ENCODE measurements at places on chromosomes 5 and 9.

DNA sequence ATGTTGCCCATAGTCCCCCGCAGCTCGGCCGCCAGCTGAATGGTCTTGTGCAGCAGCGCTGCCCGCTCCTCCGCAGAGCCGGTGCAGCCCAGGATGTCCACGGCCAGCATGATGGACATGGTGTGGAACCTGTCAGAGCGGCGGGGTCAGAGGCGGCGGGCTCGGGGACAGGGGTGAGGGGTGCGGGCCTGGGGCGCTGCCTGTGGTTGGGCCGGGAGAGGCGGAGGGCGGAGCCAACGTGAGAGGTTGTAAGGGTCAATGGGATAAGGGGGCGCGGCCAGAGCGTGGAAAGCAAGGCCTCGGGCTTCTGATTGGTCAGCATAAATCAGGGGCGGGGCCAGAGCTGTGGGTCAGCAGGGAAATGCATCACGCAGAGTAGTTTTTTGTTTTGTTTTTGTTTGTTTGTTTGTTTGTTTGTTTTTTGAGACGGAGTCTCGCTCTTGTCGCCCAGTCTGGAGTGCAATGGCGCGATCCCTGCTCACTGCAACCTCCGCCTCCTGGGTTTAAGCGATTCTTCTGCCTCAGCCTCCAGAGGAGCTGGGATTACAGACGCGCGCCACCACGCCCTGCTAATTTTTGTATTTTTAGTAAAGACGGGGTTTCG, 6.8 kb upstream of the TOR2A start:
- peak; percentile 91 for DNase-seq

DNA sequence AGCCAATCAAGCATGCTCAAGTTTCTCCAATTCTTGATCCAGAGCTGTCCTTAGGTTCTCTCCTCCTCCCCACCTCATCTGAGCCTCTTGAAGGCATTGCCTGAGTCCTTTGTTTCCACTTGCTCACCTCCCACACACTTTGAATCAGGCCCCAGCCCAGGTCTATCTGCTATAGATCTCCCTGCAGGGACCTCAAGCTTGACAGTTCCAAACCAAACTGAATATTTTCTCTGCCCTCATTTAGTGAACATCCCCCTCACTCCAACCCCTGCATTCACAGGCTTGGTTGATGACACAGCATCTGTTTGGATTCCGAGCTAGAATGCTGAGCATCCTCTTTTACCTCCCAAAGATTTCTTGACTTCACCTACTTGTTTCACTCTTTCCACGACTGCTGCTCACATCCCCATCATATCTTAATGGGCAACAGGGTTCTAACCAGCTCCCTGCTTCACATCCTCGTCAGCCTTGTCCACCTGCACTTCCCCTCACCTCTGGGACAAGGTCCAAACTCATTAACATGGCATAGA, 474.5 kb downstream of the ZSWIM6 start:
- DNase-seq: no peak

- DNase-seq: no peak
These were observed 8.6 kb downstream of the HAVCR2 start for GRCh38 chr5:157100140-157100679.

DNA sequence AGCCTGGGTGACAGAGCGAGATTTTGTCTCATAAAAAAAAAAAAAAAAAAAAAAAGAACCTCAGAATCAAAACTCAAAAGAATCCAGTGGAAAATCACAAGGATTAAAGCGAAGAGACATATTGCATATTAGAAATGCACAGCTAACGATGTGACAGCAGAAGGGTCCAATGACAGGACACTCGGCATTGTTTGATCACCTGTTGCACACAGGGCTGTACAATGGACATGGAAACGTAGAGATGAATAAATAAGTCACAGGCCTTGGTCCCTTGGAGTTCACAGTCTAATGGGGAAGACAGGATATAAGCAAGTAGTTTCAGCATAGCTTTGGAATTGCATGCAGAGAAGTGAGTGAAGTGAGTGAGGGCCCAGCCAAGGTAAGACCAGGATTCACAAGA, 25.9 kb upstream of the PIK3R1 start:
- DNase-seq: no peak

DNA sequence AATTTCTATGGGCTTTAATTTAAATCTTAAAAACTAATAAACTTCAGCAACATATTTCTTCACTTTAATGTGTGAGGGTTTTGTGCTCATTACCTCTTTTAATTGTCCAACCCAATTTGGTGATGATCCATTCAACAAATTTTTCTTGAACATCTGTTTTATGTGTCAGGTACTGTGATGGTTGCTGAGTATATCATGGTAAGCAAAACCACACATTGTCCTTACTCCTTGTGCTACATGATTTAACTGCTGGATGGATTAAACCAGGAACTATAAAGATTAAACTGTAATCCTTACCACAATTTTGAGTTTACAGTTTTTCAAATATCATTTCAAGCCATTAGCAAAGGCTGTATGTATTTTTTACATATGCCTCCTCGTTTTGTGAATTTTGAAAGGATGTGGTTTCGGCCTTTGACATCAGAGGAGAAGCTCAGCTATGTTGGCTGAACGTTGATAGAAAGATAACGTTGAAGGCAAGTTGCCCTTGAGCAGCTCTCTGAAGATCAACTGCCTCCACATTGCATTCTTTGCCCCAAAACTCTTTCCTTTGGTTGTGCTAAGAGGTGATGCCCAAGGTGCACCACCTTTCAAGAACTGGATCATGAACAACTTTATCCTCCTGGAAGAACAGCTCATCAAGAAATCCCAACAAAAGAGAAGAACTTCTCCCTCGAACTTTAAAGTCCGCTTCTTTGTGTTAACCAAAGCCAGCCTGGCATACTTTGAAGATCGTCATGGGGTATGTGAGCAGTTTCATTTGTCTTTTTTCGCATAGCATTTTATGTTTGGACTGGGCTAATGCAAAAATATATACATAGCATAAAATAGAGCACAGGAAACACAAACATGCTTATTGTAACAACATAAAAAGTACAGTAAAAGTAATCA, at the start of gene ITK:
ITK (plus strand) TSS at position 467 of the 891 bp plus-strand sequence; CDS start at position 605, 138 bp downstream.
- DNase-seq: no peak

- no peak for DNase-seq
These were observed 53.5 kb upstream of the MCCC2 start for GRCh38 chr5:71533615-71534014.

DNA sequence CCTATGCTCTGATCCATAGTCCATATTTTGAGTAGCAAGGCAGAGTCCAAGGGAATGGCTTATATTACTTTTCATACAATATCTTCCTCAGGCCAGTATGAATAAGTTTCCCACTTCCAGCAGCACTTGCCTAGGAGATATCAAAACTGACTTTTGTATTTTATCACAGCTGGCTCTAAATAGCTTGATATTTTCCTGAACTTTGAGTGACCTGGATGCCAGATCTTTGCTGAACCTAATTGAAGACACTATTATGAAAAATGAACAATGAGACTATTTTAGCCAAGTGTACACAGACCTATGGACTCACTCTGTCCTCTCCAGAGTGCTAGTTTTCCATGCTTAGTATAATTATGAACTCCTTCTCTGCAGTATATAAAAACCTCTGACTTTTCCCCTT, 475.6 kb upstream of the PTGER4 start:
- no peak for DNase-seq

- no peak for DNase-seq
These were observed 51.3 kb upstream of the SLC30A5 start for GRCh38 chr5:69042500-69042899.

- DNase-seq: no peak
These were observed 140.6 kb upstream of the RAD23B start for GRCh38 chr9:107142430-107142829.
